ENCODE measurements at places on chromosomes 4 and X.

- no peak for DNase-seq
Observed at GRCh38 chr4:123484291-123484926, 87.8 kb downstream of the SPRY1 start.

- no peak for DNase-seq
Observed at GRCh38 chrX:95626748-95627147, 1057.9 kb upstream of the DIAPH2 start.

GRCh38 chr4:93657527-93657926 lies 171.0 kb upstream of the ATOH1 start:
- DNase-seq, result no peak

DNA sequence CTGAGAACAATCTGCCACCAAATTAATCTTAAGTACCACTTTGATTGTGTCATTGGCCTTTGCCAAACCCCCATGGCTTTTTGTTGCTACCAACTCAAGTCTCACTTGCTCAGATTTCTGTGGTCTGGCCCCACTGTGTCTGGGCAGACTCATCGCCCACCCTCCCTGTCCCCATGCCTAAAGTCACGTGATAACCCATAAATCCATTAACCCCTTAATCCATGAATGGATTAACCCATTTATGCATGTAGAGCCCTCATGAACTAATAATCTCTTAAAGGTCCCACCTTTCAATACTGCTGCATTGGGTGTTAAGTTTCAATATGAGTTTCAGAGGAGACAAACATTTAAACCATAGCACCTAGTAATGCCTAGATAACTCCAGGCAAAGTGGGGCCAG lies 78.5 kb upstream of the BLTP1 start:
- DNase-seq, result no peak

- DNase-seq, result no peak
Observed at GRCh38 chr4:54118850-54119589, 19.1 kb downstream of the GSX2 start.

- DNase-seq, result no peak
Observed at GRCh38 chrX:16770970-16771482, 15.2 kb upstream of the TXLNG start.

DNA sequence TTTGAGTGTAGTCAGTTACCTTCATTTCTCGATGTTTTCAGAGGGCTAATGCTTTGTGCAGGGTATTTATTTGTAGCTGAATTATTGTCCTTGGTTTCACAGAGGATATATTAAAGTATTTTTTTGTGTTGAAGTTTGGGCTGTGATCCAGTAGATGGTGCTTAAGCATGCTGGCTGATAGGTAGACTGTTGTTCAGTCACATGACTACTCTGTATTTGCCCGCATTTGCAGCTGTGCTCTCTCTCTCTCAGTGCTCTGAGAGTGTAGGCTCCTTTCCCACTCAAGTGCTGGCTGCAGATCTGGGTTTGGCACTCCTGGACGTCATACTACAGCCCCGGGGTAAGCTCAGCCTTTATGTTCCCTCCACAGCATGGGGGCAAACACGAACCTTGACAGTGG lies 21.7 kb downstream of the RAB40AL start:
- no peak for DNase-seq

GRCh38 chrX:108468486-108468885 lies 28.8 kb downstream of the COL4A5 start:
- DNase-seq, result no peak

GRCh38 chr4:26719954-26720552 lies 136.2 kb downstream of the TBC1D19 start:
- no peak for DNase-seq

DNA sequence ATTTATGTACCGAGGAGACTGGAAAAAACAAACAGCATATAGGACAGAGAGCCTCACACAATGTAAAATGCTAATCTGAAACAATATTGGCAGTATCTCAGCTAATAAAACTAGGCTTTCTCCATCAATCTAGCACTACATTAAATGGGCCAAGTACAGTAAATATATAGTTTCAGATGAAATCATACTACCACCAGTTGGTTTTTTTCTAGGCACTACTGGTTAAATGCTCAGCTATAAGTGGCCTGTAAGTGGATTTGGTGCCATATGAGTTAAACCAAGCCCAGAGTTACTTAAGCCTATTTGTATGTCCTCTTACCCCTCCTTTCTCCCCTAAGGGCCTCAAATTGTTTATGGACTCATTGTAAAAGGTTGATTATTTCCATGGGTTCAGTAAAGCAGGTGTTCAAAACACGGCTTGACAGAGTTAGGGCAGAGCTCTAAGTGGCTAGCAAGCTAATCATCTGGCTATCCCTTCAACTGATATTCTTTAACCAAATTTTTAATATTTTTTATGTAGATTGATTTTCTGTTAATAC lies 57.5 kb downstream of the FAM13A start:
- DNase-seq, result no peak

DNA sequence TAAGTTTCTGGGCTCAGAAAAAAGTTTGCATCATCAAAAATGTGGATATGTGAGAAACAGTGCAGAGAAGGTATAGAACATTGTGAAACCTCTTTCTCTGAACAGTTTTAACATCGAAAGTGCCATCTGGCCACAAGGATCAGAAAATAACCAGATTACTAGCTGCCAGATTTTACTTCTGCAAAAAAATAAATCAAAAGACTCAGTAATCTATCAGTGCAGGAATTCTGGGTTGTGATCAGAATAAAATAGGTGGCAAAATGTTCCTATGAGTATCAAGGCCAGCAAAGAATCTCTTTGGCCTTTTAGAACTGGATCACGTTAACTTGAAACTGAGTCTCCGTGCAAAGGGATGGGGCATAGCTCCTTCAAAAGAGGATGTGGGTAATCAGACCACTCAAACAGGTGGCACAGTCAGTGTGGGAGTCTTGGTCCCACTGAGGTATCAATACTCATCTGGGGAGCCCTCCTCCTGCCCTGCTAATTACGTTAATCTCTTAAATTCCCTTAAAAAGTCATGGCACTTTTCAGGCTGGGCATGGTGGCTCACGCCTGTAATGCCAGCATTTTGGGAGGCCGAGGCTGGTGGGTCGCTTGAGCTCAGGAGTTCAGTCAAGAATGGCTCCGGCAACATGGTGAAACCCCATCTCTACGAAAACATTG lies 26.7 kb upstream of the RBM47 start:
- DNase-seq, result no peak

GRCh38 chr4:6300359-6300758 lies 30.7 kb downstream of the WFS1 start:
- DNase-seq, result no peak

DNA sequence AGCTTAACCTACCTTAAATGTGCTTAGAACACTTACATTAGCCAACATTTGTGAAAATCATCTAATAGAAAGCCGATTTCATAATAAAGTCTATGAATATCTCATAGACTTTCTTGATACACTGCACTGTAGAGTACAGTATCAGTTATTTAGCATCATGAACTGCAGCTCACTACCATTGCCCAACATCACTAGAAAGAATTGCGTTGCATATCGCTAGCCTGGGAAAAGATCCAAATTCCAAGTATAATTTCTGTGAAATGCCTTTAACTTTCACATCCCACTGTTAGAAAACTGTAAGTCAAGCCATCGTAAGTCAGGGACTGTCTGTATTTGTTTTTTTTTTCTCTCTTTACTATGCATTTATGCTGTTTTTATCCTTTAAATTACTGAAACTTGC lies 918.6 kb upstream of the PABPC4L start:
- no peak for DNase-seq

DNA sequence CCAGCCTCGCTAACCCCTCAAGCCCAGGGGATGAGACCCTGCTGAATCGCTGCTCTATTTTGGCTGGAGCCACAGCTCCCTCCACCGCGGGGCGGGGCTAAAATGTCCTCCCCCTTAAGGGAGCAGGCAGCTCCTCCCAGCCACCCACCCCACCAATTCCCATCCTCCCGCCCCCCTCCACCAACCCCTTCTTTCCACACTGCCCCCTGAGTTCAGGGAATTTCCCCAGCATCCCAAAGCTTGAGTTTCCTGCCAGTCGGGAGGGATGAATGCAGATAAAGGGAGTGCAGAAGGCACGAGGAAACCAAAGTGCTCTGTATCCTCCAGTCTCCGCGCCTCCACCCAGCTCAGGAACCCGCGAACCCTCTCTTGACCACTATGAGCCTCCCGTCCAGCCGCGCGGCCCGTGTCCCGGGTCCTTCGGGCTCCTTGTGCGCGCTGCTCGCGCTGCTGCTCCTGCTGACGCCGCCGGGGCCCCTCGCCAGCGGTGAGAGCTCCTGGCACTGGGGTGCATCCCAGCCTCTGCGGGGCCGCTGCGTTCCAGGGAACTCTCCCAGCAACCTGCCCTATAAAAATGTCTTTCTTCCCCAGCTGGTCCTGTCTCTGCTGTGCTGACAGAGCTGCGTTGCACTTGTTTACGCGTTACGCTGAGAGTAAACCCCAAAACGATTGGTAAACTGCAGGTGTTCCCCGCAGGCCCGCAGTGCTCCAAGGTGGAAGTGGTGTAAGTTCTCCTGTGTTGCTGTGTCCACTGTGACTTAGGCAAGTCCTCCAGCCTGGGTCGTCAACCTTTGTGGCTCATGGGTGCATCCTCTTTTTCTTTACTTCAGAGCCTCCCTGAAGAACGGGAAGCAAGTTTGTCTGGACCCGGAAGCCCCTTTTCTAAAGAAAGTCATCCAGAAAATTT lies at the start of gene CXCL6:
CXCL6 (plus strand) TSS at position 306 of the 907 bp plus-strand sequence; CDS start at position 379, 73 bp downstream.
- no peak for DNase-seq

- DNase-seq, result no peak
Observed at GRCh38 chr4:25178838-25179261, 18.6 kb upstream of the SEPSECS start.

- DNase-seq, result no peak
Observed at GRCh38 chr4:181960384-181960783, 282.8 kb upstream of the TENM3 start.

DNA sequence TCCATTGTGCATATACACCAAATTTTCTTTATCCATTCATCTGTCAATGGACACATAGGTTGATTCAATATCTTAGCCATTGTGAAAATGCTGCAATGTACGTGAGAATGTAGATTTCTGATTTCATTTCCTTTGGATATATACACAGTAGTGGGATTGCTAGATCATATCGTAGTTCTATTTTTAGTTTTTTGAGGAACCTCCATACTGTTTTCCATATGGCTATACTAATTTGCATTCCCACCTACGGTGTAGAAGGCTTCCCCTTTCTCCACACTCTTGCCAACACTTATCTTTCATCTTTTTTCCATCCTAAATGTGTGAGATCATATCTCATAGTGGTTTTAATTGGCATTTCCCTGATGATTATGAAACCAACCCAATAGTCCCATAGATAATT lies 43.4 kb downstream of the ING2 start:
- no peak for DNase-seq

- DNase-seq, result no peak
Observed at GRCh38 chr4:140042634-140043033, 111.3 kb downstream of the MAML3 start.

GRCh38 chrX:131216828-131217227 lies 72.3 kb downstream of the IGSF1 start:
- DNase-seq, result no peak

GRCh38 chrX:131747173-131747572 lies 203.3 kb downstream of the OR13H1 start:
- peak; percentile 60 for DNase-seq

GRCh38 chr4:38046727-38047489 lies 86.7 kb downstream of the PTTG2 start:
- no peak for DNase-seq

DNA sequence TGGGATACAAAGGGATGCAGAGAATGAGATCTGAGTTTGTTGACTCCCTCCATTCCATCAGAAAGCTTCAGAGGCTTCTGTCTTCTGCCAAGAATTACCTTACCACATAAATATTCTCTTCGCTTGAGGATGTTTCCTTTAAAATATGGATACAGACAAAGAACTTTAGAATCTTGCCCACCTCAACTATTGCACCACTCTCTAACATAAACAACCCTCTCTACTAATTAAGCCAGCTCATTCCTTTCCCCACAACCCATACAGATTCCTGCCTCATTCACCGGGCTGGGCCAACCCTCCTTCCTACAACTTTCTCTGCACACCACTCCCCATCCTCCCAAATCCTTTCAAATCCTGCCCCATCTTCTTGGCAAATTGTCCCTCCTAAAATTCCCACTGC lies 315.8 kb downstream of the RAB28 start:
- DNase-seq, result no peak

DNA sequence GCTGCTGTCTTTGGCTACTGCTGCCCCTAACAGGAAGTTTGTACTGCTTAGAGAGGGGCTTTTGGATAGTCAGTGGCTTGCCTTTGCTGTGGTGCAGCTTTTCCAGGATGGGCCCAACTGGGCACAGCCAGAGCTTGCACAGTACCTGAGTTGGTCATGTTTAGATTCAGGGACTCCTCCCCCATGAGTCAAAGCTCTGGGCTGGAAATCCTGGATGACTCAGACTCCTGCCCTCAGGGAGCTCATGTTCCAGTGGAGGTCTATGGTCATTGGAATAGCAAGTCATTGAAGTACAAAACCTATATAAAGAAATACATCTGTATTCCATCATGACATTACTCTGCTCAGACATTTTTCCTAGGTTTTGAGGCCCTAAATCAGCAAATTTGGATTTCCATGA lies 66.7 kb upstream of the PJA1 start:
- no peak for DNase-seq

- no peak for DNase-seq
Observed at GRCh38 chr4:1318488-1319213, 28.4 kb upstream of the UVSSA start.

DNA sequence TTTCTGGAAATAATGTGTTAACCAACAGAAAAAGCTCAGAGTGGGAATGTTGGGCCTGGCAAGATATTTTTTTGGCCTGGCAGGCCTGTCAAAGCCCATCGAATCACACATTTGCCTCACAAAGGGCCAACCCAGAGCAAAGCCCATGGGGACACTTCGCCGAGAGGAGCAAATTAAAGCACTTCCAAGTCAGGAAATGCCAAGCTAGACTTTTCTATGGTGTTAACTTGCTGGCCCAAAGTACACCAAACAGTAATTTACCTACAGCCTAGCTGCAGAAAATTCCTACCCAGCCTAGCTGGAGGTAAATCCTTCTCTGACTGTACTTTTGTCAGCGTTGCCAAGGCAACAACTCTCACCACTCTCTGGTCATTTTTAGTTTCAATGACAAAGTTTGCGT lies 288.6 kb upstream of the LDB2 start:
- no peak for DNase-seq

- peak; percentile 23 for DNase-seq
Observed at GRCh38 chrX:16869393-16870094, 618 bp downstream of the RBBP7 start.

DNA sequence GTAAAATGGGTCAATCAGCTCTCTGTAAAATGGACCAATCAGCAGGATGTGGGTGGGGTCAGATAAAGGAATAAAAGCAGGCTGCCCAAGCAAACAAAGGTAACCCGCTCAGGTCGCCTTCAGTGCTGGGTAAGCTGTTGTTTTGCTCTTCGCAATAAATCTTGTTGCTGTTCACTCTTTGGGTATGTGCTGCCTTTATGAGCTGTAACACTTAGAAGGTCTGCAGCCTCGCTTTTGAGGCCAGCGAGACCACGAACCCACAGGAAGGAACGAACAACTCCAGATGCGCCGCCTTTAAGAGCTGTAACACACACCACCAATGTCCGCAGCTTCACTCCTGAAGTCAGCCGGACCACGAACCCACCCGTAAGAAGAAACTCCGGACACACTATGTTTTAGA lies 11.5 kb upstream of the CAMK2D start:
- DNase-seq, result no peak

Data from stimulated activated CD4-positive, alpha-beta T cell treated with anti-CD3 and anti-CD28 coated beads, Interleukin-1b, Interleukin-23, amount 100 ng/mL, for 4 hours (primary cell).